GDM1 (cell line): ENCODE measurements at places on chromosomes 7 and 10.

GRCh38 chr7:147432079-147432478 is 1158.5 kb upstream of the C7orf33 start:
- DNase-seq: no peak

DNA sequence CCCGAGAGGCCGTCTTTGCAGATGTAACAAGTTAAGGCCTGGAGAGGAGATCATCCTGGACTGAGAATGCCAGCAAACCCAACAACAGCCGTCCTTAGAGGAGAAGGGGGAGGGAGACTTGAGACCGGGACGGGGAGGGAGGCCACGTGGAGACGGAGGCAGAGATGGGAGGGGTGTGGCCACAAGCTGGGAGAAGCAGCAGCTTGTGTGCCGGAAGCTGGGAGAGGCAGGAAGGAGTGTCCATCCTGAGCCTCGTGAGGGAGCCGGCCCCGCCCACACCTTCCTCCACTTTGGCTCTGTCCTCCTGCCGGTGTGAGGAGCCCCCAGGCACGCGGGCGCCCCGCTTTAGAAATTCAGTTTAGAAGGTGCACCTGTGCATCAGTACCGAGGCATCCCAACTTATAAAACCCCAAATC is 95.7 kb downstream of the DNAJB6 start:
- no peak for DNase-seq

DNA sequence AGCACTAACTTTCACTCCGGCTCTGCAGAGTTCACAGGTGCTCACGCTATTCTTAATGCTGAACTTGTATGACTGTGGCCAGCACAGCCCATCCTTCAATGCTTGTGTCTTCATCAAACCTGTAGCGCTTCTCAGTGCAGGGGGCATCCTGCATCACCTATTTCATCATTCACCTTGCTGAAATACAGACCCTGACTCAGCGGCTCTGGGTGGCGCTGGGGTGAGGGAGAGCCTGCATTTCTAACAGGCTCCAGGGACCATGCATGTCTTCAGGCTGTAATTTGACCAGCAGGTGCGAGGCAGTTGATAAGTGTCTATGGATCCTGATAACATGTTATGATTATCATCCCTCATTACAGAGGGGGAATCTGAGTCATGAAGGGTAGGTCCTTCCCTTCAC is 89.3 kb downstream of the VOPP1 start:
- no peak for DNase-seq

DNA sequence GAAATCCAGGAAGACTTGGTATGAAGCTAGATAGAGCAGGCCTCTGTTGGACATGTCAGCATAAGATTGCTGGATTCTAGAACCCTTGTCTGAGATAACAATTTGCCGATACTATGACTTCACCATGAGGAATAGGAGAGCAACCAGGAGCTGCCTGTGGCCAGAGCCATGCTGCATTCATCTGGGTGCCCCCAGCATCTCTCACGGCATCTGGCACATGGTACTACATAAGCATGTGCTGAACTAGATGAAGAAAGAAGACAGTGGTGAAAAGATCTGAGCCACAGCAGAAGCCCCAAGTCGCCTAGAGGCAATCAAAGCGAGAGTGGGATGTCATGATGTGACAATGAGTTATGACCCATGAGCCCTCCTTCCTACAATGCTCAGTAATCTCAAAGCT is 19.5 kb downstream of the GOT1 start:
- DNase-seq: no peak

GRCh38 chr7:81770728-81771223 is 929 bp upstream of the HGF start:
- no peak for DNase-seq

DNA sequence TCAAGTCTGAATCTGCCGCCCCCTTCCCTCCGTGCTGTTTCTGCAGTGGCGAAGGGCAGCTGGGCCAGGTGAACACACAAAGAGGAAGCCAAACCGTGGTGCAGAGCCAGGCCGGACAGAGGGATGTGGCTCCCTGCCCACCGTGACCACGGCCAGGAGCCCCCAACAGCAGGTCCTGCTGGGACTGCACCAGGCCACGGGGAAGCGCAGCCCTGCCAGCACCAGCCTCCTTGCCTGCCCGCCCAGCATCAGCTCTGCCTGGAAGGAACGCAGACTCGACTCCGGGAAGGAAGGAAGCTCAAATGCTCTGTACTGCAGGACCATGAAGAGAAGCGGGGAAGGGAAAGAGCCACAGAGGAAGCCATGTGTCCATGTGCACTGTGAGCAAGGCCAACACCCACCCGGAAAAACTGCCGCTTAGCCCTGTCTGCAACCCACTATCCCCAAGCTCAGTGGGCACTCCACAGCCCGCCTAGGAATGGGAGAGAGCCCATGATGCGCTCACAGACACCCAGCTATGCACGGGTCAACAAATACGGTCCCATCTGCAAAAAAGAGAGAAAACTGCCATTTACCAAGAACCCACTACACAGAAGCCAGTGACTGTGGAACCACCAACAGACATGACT is 19.0 kb downstream of the GPER1 start:
- no peak for DNase-seq

DNA sequence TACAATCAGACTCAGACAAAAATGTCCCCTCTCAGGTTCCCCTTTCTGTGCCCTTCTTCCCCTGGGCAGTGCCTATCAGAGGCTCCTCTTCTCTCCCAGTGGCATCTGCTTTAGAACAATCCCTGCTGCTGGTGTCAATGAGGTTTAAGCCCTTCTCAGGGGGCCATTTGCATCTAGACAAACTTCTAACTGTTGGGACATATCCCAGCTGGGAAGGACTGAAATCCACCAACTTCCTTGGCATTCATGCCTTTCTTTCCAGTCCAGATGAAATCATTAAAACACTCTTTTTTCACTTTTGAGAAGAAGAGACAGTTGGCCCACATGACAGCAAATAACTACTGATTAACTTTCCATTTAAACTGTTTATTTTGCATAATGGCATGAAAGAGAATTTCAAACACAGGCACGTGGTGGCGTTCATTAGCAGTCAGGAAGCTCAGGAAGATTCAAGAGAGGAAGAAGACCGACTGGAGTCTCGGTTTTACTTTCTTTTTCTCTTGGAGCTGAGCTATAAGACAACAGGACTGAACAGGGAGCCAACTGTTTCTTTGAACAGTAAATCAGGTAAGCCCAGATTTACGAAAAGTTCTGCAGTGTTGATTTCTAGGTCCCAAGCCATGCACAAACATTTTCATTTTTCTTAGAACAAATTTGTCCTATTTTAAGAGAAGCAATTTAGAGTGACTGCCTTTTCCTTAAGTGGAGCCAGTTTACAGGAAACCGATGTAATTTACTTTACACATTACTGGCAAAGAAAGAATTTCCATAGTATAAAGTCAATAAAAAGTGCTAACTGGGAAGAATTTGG is at the start of gene GIMAP2:
Gene GIMAP2 (plus strand): TSS at position 488 of the 811 bp plus-strand sequence. CDS start 1,354 bp downstream, outside the sequence.
- DNase-seq: peak; percentile 44

GRCh38 chr10:48490946-48491345 is 113.9 kb downstream of the ARHGAP22 start:
- no peak for DNase-seq

GRCh38 chr10:117168729-117169128 is 28.6 kb upstream of the KCNK18 start:
- no peak for DNase-seq

DNA sequence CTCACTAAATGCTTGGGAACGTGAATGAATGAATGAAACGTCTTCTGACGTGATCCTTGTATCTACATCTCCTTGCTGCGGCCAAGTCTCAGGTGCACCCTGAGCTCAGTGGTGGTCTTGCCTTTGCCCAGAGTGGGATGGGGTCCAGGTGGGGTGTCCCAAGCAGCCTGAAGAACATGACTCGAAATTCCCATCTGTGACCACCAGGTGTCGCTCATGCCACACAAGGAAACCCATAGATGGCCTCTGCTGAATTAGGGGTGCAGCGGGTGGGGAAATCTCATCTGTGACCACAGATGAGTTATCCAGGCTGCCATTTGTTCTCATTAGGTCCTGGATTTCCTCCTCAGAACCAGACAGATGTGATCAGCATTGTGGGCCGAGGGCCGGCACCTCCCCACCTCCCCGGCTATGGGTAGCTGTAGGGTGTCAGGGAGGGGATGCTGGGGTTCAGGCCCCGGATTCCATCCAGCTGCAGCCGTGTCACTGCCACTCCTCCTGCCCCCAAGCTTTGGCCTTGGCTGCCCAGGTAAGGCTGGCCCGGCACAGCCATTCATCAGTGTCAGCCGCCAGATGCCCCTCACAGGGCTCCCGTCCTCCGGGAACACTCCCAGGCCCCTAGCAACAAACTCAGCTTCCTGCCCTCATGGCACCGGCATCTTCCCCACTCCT is 21.0 kb upstream of the GNA12 start:
- DNase-seq: peak; percentile 35

- no peak for DNase-seq
Observed at GRCh38 chr7:47715631-47716068, 133.7 kb upstream of the TNS3 start.

- no peak for DNase-seq
Observed at GRCh38 chr7:151373599-151373998, 32.0 kb downstream of the NUB1 start.

- DNase-seq: no peak
Observed at GRCh38 chr10:126687121-126687606, 16.7 kb upstream of the C10orf90 start.
